Left kidney (tissue), 8 donors: ENCODE measurements at places on chromosomes 11 and 22. TPM values are rescaled to one million over a fixed set of nuclear protein-coding genes. Genes with fewer than 3 reads are reported as not detected.

Gene UBQLN3
- polyA plus RNA-seq = not detected

Gene ARHGAP32
- polyA plus RNA-seq = 22.7 TPM

- no peak for DNase-seq
These were observed 23.3 kb downstream of the ARHGEF17 start for GRCh38 chr11:73331138-73331916.

DNA sequence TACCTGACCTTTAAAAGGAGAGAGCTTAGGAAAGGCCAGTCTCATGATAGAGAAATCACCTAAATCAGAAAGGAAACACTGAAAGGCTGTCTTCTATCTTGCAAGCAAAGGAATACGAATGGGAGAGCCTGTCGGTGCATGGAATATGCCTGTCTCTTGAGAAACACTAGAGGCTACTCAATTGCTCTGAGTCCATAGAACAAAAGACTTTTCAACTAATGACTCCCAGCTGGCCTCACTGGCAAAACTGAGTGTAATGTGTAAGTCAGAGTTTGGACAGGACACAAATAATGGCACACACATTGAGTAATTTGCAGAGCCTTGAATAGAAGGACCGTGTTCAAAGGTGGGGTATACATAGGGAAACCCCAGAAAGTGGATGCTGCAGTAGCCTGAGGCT, 171.0 kb upstream of the ARHGAP20 start:
- no peak for DNase-seq

DNA sequence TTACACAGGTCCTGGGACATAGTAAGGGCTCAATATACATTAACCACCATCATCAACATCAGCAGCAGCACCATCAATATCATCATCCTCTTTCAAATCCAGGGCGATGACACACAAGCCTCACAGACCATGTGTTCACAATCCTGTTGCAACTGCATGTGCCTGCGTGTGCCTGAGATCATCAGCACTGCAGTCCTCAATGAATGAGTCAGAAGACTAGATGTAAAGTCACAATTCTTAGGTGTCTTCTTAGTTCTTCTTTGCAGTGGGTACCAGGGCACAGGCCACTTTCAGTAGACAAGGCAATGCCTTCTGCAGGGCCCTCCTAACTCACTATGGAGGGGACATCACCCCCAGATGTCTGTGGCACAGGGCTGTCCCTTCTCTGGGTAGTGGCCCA, 111.1 kb downstream of the MYO18B start:
- no peak for DNase-seq

DNA sequence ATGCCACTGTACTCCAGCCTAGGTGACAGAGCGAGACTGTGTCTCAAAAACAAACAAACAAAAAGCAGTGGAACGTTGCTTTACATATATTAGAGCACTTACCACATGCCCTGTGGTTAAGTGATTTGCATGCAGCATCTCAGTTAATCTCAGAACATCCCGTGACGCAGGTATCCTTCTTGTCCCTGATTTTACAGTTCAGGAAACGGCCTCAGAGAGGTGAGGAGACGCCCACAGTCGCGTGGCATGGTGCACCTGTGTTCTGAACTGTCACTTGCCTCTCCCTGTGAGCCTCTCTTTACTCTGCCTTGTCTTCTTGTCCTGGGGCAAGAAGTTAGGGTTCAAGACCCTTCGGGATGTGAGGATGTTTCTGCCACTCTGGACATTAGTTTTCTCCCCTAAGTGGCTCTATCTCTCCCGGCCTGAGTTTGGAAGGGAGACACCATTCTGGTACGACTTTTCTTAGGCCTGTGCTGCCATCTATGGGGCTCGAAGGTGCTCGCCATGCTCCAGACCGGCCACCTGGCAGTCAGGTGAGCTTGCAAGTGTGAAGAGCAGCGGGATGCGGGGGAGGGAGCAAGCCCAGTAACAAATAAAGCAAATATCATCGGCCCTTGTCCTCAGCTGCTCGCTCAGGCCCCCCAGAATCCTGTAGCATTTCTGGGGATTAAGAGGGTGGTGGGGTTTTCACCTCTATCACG, 25.6 kb downstream of the YWHAH start:
- peak; percentile 79 for DNase-seq

DNA sequence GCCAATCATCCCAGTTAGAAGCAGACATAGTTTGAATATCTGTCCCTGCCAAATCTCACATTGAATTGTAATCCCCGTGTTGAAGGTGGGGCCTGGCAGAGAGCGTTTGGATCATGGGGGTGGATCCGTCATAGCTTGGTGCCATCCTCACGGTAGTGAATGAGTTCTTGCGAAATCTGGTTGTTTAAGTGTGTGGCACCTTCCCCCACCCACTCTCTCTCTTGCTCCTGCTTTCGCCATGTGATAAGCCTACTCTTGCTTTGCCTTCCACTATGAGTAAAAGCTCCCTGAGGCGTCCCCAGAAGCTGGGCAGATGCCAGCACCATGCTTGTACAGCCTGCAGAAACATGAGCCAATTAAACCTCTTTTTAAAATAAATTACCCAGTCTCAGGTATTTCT, 5.0 kb upstream of the CCDC81 start:
- DNase-seq = no peak

Gene ZFTA
- 40.9 TPM for polyA plus RNA-seq

DNA sequence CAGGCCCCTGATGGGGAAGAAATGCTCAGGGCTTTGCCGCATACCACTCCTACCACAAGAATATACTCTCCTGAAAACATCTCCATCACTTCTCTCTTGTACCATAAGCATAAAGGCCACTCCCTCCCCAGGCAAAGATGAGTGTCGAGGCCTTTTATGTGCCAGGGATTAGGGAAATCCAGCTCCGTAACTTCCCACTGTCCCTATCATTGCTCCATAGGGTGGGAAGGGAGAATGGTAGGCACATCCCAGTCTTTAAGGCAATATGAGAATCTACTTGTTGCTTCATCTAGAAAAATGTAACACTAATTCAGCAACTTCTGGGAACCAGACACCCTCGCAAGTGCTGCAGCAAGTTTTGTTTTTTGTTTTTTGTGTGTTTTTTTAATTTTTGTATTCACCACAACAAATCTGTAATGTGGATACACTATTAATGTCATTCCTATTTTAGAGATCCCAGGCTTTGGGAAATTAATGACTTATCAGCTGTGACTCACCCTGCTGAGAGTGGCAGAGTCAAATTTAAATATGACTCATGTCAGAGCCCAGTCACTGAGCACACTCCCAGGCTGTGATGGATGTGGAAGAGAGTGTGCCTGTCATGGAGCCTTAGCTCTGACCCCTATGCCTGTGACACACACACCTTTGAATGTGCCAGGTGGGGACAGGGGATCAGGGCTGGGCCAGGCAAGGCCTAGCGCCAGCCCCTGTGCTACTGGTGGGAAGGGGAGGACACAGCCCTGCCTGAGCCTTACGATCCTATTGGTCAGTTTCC, 23.4 kb downstream of the PANX1 start:
- DNase-seq = no peak

GRCh38 chr11:68541116-68541515, 80.6 kb downstream of the PPP6R3 start:
- no peak for DNase-seq

GRCh38 chr11:110198031-110198729, 98.2 kb downstream of the RDX start:
- DNase-seq = no peak

DNA sequence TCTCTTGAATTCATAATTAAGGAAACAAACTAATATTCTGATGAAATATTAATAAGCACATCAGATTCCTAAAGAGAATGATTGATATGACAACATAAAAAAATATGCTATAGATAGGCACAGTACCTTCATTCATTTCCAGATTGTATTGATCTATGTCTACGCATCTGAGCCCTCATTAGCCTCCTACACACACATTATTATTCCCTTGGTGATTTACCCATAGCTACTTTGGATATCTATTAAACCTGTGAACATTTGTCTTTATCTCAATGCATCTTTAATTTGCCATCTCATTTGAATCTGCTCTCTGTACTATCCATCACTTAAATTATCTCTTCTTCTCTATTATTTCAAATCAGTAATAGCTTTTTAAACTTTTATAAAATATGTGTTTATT, 18.4 kb downstream of the SESN3 start:
- DNase-seq = no peak
